Esophagus muscularis mucosa (tissue), 4 donors: ENCODE measurements at places on chromosomes 7 and 10. TPM values are rescaled to one million over a fixed set of nuclear protein-coding genes. Genes with fewer than 3 reads are reported as not detected.

GRCh38 chr7:132730105-132730504, 153.8 kb upstream of the PLXNA4 start:
- peaks cover 11% of the 10 kb centered on the region for H3K4me1 ChIP-seq
- no peak overlapping the region for H3K4me3 ChIP-seq
- H3K27ac ChIP-seq = no peak overlapping the region
- H3K36me3 ChIP-seq = no peaks in the 10 kb centered on the region
- H3K27me3 ChIP-seq = no peaks in the 10 kb centered on the region

- H3K27me3 ChIP-seq = no peaks in the 10 kb centered on the region
- H3K36me3 ChIP-seq = no peaks in the 10 kb centered on the region
- H3K4me3 ChIP-seq = no peak overlapping the region
These were observed 367.7 kb downstream of the PHF14 start for GRCh38 chr7:11341285-11341944.

GRCh38 chr7:73585196-73585595, 6.8 kb upstream of the TBL2 start:
- no peak for DNase-seq
- H3K4me3 ChIP-seq = no peak overlapping the region
- H3K36me3 ChIP-seq = no peaks in the 10 kb centered on the region

DNA sequence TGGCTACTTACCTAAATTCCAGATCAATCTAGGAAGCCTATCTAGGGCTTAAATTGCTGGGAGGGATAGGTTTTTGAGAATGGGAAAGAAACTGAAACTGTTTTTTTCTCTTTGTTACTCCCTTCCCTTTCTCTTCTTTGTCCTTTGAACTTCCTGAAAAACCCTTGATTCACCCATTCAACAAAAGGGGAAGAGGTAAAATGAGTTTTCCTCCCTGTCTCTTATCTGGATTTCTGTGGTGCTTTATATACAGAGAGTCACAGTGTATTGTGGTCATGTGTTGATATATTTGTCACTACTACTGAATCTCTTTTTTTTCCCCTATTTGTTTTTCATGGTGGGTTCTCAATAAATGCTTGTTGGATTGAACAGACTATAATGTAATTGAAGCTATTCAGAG, 19.8 kb upstream of the NUP205 start:
- DNase-seq = no peak
- H3K4me3 ChIP-seq = no peak overlapping the region
- H3K27ac ChIP-seq = no peak overlapping the region
- no peaks in the 10 kb centered on the region for H3K4me1 ChIP-seq

GRCh38 chr10:458421-458851, 231.0 kb downstream of the DIP2C start:
- no peak overlapping the region for H3K4me3 ChIP-seq
- H3K36me3 ChIP-seq = peaks cover 3% of the 10 kb centered on the region
- H3K27me3 ChIP-seq = no peaks in the 10 kb centered on the region
- peaks cover 54% of the 10 kb centered on the region for H3K4me1 ChIP-seq
- DNase-seq = no peak
- peak overlapping the region; percentile 82 for H3K27ac ChIP-seq

DNA sequence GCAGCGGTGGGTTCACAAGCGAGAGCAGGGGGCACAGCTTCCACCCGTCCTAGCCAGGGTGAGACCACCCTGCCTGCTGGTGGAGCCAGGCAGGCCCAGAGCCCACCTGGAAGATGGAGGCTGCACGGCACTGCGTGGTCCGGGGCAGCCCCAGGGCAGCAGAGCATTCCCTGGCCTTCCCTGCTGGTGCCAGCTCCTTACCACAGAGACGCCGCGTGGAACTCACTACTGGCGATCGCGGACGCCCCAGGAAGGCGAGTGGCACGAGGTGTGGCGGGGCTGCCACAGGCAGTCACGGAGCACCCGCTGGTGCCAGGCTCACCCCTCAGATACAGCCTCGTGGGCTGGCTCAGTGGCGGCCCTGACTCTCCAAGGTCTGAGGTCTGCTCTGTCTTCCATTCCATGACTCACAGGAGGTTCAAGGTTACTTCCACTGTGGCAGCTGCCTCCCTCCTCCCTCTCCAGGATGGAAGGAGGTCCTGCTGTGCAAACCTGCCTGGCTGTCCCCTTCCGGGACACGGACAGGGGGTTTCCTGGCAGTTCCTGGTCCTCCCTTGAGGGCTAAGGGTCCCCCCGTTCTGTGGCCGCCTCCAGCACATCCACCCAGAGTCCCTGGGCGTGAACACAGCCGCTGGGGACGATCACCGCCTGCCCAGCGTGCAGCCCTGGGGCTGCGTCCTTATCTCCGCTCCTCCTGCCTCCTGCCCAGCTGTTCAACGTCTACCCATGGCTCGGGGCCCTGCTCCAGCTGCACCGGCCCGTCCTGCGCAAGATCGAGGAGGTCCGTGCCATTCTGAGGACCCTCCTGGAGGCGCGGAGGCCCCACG, 3.1 kb downstream of the CYP2W1 start:
- H3K27ac ChIP-seq = no peak overlapping the region
- no peak for DNase-seq
- peaks cover 89% of the 10 kb centered on the region for H3K27me3 ChIP-seq
- H3K4me1 ChIP-seq = peaks cover 4% of the 10 kb centered on the region

Gene SAP25
- total RNA-seq = 0.83 TPM

DNA sequence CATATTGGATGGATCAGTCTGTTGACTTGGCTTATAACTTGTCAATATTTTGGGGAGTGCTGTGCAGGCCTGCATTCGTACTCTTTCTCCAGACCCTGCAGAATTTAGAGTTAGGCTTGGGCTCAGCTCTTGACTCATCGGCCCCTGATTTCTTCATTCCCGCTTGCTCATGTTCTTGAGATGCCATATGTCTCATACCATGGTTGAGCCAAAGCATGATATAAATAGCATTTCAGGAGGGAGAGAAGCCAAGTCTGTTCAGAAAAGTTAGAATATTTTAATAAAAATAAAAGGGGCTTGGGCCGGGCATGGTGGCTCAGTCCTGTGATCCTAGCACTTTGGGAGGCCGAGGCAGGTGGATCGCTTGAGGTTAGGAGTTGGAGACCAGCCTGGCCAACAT, 898.1 kb downstream of the TYW1 start:
- H3K27ac ChIP-seq = no peak overlapping the region
- H3K27me3 ChIP-seq = no peaks in the 10 kb centered on the region
- H3K4me1 ChIP-seq = no peaks in the 10 kb centered on the region

Gene HABP2
- total RNA-seq = not detected
